ENCODE measurements at places on chromosomes 2 and 18. TPM values are rescaled to one million over a fixed set of nuclear protein-coding genes. Genes with fewer than 3 reads are reported as not detected.

GRCh38 chr2:55926974-55927373 is 3.4 kb upstream of the EFEMP1 start:
- DNase-seq, result no peak

The TEKT4 gene
- polyA plus RNA-seq, result not detected

DNA sequence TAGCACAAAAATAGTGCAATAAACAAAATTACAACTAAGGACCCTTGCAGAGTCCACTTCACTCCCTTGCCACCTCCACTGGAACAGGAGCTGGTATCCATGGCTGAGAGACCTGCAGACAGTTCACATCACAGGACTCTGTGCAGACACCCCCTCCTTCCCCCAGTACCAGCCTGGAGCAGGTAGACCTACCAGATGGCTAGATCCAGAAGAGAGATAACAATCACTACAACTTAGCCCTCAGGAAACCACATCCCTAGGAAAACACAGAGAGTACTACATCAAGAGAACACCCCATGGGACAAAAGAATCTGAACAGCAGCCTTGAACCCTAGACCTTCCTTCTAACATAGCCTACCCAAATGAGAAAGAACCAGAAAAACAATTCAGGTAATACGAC is 49.8 kb downstream of the FBXO15 start:
- no peak for DNase-seq

GRCh38 chr2:29920130-29920577 is 1.2 kb downstream of the ALK start:
- peak; percentile 96 for DNase-seq

GRCh38 chr2:28684142-28684858 is 67.3 kb upstream of the PPP1CB start:
- DNase-seq, result no peak
